ENCODE measurements at places on chromosomes 2 and 18.

DNA sequence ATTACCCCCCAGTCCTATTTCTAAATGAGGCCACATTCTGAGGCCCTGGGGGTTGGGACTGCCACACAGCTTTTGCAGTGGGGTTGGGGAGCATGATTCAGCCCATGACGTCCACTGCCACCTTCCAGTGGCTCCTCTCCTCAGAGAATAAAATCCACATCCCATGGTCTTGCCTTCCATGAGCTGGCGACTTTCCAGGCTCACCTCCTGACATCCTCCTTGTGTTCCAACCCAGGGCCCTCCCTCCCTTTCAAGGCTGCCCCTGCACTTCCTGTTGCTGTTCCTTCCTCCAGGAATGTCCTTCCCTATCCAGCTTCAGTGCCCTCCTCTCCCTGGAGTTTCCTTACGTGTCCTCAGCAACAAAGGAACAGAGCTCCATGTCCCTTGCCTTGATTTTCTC is 187.3 kb upstream of the ID2 start:
- no peaks in the 10 kb centered on the region for H3K27me3 ChIP-seq
- H3K36me3 ChIP-seq: no peaks in the 10 kb centered on the region
- H3K4me1 ChIP-seq: peaks cover 11% of the 10 kb centered on the region
- H3K27ac ChIP-seq: no peak overlapping the region
- no peak overlapping the region for H3K4me3 ChIP-seq
- DNase-seq: no peak

DNA sequence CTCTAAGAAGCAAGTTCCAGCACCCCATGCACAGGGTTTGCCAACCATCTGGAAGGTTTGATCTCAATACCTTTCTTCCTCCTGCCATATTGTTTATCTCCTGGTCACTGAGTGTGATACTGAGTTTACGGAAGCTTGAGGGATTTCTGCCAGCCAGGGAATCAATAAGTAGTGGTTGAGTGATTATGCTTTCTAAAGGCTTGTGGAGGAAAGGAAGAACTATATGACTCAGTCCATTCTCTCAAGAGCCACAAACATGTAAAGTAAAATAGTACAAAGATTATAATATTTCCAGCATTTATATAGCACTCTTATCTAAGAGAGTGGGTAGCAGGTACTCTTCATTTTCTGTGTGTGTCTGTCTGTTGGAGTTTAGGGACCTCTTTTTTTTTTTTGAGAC is 49.2 kb downstream of the SLC4A3 start:
- no peak overlapping the region for H3K4me3 ChIP-seq
- H3K27ac ChIP-seq: no peak overlapping the region
- H3K4me1 ChIP-seq: no peaks in the 10 kb centered on the region
- H3K36me3 ChIP-seq: no peaks in the 10 kb centered on the region
- peaks cover 9% of the 10 kb centered on the region for H3K27me3 ChIP-seq
- DNase-seq: no peak

DNA sequence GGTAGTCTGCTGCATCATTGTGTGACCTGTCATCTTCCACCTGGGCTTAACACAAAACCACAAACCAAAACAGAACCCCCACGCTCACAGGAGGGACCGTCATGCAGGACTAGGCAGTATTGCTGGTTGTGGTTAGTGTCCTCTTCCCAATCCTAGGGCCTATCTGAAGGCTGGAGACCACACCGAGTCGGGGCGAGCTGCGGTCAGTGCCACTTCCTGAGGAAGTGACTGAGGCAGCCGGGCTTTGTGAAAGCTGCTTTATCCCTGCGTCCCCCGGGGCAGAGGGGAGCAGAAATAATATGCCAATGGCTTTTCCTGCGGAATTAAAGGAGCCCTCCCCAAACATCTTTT is 22.9 kb downstream of the ZNF532 start:
- H3K36me3 ChIP-seq: no peaks in the 10 kb centered on the region
- peaks cover 5% of the 10 kb centered on the region for H3K4me1 ChIP-seq
- H3K27ac ChIP-seq: no peak overlapping the region

- H3K27me3 ChIP-seq: no peaks in the 10 kb centered on the region
- no peaks in the 10 kb centered on the region for H3K4me1 ChIP-seq
Observed at GRCh38 chr2:213627054-213627710, 342.9 kb downstream of the SPAG16 start.

DNA sequence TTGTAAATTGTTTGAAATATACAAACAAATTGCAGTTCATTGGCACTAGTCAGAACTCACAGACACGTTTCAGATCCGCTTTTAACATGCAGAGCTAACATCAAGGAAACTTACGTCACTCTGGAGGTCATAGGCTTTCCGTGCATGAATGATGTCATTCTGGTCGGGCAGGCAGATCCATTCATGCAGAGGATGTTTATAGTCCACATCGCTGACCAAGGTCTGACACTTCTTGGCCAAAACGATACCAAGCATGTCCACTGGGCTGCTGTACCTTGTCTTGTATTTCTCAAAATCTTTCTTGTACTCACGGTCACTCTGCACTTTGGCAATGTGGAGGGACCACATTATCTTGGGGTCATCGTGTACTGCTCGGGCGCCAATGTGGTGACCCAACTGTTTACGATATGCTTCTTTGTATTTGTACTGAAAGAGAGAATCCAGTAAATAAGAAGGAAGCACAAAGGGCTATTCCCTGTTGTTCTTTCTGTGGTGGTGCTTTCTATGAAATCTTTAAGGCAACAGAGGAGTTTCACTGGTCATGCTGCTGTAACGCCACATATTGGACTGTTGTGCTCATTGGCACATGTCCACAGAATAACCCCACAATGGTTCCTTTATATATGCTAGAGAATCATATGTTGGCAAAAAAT is 114.8 kb downstream of the NEB start:
- H3K4me3 ChIP-seq: no peak overlapping the region
- H3K27ac ChIP-seq: no peak overlapping the region
- no peaks in the 10 kb centered on the region for H3K36me3 ChIP-seq
- no peaks in the 10 kb centered on the region for H3K27me3 ChIP-seq
- no peak for DNase-seq

DNA sequence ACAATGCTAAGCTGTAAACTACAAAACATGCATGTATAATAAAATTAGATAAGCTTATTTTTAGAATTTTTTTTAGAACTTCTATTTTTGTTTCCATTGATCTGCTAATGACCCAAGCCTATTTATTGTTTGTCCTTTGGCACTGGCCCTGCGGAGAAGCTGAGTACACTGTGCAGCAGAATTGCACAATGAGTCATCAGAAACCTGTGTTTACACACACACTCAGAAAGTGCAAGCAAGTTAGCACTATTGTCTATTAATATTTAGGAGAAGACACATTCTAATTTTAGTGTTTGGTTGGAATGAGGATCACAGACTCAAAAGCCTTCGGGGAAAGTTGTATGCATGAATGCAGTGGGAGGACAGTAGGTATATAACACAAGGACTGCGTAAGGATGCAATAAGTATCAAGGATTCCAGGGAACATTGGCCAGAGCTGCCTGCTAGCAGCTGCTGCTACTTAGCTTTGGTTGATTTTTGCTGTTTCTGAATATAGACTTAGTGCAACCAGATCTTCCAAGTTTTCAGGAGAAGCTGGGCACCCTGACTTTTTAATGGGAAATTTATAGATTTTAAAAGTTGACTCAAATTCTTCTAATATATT is 128.2 kb downstream of the KCNH7 start:
- no peaks in the 10 kb centered on the region for H3K4me1 ChIP-seq
- no peaks in the 10 kb centered on the region for H3K36me3 ChIP-seq
- no peaks in the 10 kb centered on the region for H3K27me3 ChIP-seq
- H3K4me3 ChIP-seq: no peak overlapping the region
- DNase-seq: no peak

GRCh38 chr18:10660179-10660884 is 134.5 kb downstream of the NAPG start:
- H3K27ac ChIP-seq: no peak overlapping the region
- H3K27me3 ChIP-seq: no peaks in the 10 kb centered on the region
- H3K4me1 ChIP-seq: no peaks in the 10 kb centered on the region
- no peak for DNase-seq
- H3K36me3 ChIP-seq: no peaks in the 10 kb centered on the region

DNA sequence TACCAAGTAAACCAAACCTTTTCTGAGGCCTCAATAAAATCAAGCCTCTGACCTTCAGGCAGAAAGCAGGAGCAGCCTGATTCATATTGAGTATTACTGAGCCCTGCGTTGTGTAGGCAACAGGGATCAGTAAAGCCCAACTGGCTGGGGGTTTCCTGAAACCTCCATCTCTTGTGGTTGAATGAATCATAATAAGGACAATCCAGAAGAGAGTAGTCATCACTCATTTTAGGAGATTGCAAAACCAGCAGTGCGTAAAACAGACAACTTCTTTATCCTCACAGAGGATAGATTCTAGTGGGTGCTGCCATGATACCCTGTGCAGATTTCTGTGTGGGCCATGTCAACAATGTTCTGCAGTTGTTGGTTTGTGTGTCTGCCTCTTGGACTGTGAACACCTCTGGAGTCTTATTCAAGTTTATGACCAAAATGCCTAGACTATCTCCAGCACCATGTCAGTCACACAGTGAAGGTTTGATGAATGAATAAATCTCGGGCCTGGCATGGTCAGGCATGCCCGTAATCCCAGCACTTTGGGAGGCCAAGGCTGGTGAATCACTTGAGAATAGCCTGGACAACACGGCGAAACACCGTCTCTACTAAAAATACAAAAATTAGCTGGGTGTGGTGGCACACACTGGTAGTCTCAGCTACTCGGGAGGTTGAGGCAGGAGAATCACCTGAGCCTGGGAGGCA is 51.8 kb upstream of the RAB27B start:
- no peak overlapping the region for H3K27ac ChIP-seq
- no peak overlapping the region for H3K4me3 ChIP-seq
- no peaks in the 10 kb centered on the region for H3K36me3 ChIP-seq
- DNase-seq: no peak

DNA sequence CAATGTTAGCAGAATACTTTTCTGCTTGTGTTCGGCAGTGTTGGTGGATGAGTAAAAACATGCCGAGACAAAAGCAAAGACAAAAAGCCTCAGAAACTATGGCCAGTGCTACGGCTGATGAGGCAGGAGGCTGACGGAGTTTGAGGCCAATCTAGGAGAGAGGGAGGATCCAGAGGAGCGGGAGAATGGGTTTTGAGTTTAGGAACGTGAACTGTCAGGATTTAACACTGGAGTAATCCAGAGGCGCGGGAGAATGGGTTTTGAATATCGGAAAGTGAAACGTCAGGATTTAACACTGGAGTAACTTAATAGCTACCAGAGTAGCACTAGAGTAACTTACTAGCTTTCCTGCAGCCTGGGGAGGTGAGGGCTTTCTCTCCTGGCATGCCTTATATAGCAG is 37.4 kb downstream of the LYPD6B start:
- H3K27me3 ChIP-seq: no peaks in the 10 kb centered on the region
- no peak overlapping the region for H3K4me3 ChIP-seq
- H3K4me1 ChIP-seq: no peaks in the 10 kb centered on the region
- DNase-seq: no peak

GRCh38 chr2:65960953-65961352 is 474.0 kb upstream of the MEIS1 start:
- no peaks in the 10 kb centered on the region for H3K36me3 ChIP-seq
- no peak overlapping the region for H3K27ac ChIP-seq
- H3K27me3 ChIP-seq: no peaks in the 10 kb centered on the region
- H3K4me1 ChIP-seq: no peaks in the 10 kb centered on the region
- no peak overlapping the region for H3K4me3 ChIP-seq
